DMS153 (cell line): ENCODE measurements at places on chromosomes 1 and 21.

GRCh38 chr1:233245191-233245765, 50.2 kb downstream of the PCNX2 start:
- no peak for DNase-seq

- DNase-seq: no peak
These were observed 39.0 kb downstream of the MRPL37 start for GRCh38 chr1:54239035-54239383.

DNA sequence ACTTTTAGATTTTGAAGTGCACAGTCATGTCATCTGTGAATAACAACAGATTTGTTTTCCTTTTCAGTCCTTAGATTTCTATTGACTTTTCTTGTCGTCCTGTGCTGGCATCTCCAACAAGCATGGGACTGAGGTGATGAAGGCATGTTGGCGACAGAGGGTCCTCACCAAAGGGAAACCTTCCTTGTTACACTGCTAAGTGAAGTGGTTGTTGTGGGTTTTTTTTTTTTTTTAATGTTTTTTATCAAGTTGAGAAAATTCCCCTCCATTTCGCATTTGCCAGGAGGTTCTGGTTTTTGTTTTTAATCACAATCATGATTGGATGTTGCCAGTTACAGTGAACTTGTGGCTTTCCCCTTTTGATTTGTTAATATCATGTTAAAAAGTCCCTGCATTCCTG, 24.0 kb downstream of the AGPAT3 start:
- DNase-seq: no peak

- no peak for DNase-seq
These were observed 2.1 kb upstream of the TTLL7 start for GRCh38 chr1:84000954-84001495.

GRCh38 chr1:155410931-155411330, 90.2 kb downstream of the RUSC1 start:
- no peak for DNase-seq

DNA sequence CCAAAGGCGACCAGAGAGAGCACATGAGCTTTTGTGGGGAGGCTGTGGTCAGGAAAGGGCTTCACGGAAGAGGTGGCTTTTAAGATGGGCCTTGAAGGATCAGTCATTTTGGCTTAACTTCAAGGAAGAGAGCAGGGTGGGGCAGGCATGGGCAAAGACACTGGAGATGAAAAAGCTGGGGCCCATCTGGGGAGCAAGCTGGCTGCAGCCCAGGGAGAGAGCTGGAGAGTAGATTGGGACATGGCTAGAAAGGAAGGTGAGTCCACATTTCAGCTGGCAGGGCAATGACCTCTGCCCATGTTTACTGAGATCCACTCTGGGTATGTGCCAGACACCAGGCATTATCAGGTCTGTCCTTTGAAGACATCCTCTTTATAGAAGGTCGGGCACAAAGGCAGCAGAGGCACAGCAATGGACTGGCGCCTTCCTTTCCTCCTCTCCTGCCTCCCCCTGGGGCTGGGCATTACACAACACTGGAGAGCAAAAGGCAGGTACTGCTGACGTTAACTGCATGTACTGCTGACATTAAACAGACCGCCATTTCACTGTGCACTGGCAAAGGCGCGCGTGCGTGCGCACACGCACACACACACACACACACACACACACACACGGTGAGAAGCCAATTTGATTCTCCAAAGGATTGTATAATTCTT, 2.2 kb upstream of the UBXN10 start:
- peak; percentile 65 for DNase-seq

GRCh38 chr1:87338566-87338965, 9.9 kb downstream of the LMO4 start:
- no peak for DNase-seq

- DNase-seq: no peak
These were observed 88.8 kb upstream of the SLFNL1 start for GRCh38 chr1:41110286-41110685.

DNA sequence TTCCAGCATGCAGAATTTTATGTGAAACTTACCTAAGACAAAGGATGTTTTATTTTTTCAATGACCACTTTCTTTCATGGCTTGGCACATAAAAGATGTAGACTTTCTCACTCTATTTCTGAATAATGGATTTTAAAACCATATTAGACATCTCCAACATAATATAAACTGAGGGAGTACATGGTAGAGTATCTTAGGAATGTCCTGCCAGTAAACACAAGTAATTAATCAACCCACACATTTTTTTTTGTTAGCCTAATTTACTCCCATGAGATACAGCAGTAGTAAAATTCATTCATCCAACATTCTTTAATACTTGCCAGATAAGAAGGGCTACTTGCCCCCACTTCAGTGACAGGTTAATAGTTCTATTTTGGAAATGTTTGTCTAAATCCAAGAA, 235.4 kb upstream of the ADAMTS5 start:
- no peak for DNase-seq

- DNase-seq: no peak
These were observed 98.5 kb upstream of the VANGL1 start for GRCh38 chr1:115543247-115543646.

DNA sequence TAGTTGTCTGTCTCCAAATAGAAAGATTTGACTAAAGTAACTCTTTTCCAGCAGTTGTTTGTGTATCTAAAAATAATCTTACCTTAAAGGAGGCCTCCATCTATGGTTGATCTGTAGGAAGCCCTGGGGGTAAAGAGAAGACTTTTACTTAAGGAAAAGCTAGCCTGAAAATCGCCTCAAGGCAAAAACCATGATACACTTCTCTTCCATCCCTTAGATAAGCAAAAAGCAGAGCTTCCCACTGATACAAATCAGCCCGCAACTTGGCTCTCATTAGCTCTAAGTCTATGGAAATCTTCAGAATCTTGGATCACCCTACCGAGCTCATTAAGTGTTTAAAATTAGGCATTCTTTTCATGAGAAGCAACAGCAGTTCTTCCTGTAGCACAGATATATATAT, 576.9 kb upstream of the PTBP2 start:
- no peak for DNase-seq

DNA sequence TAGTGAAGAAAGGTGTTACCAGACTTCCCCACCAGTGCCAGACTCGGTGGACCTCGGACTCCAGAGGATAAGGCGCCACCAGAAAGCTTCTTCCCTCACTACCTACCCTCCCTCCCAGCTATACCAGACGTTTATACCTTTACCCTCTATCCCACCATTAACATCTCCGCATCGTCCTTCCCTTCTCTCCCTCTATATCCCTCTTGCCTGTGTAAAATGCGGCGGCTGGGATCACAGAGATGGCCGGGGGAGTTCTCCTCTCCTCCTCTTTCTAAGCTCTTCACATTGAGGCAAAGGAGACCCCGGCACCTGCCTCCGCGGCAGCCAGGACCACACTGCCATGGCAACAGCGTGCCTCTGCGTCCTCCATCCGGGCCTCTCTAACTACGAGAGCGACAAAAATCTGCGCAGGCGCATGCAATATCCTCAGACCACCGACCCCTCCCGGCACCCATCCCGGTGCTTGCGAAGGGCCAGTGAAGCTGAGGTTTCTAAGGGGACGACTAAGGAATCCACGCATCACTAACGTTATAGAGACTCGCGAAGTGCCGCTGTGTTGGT, at the start of gene CCDC181:
Gene CCDC181 (minus strand): TSS at position 394 of the 561 bp plus-strand sequence. CDS start 2,547 bp downstream, outside the sequence.
- DNase-seq: peak; percentile 92

DNA sequence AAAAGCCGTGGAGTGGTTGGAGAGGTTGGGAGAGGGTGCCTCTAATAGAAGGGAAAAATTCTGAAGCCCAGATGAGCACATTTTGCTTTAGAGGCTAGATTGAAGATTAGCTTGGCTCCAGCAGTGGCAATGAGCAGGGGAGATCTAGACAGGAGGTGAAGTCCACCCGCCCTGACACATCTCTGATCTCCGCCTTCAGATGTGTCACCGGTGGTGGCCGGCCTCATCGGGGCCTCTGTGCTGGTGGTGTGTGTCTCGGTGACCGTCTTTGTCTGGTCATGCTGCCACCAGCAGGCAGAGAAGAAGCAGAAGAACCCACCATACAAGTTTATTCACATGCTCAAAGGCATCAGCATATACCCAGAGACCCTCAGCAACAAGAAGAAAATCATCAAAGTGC, 8.4 kb downstream of the SYT11 start:
- no peak for DNase-seq
